ENCODE measurements at places on chromosomes 7 and 10. TPM values are rescaled to one million over a fixed set of nuclear protein-coding genes. Genes with fewer than 3 reads are reported as not detected.

TMEM213 gene
- not detected for total RNA-seq

ATP5MK gene
- total RNA-seq, result 556 TPM

DNA sequence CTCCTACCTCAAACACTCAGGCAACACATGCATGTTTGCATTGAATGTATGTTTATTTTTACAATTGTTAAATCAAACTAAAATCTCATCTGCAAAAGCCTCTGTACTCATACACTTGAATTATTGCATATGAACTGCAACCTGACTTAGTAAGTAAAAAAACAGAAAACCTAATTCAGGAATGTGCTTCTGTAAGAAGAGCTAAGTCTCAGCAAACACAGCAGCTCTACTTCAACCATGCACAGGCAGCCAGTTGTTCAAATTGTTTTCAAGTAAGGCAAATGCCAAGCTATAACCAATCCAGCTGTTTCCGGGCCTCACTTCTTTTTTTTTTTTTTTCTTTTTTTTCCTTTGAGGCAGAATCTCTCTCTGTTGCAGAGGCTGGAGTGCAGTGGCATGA is 93.5 kb upstream of the MALRD1 start:
- DNase-seq, result no peak

DNA sequence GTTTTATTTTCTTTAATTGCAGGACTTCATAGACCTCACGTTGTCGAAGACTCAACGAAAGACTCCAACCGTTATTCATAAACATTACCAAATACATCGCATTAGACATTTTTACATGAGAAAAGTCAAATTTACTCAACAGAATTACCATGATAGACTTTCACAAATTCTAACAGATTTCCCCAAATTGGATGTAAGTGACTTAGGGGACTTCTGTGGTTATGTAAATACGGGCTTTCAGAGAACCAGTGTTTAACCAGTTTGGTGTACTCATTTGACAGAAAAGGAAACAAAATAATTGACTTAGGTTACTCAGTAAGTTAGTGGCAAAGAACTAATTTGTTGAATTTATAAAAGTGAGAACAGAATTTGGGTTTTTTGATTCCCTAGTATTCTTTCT is 4.2 kb downstream of the GTPBP4 start:
- DNase-seq, result no peak

- DNase-seq, result no peak
Measured at GRCh38 chr7:12927635-12928434, 240.4 kb downstream of the ARL4A start.

DNA sequence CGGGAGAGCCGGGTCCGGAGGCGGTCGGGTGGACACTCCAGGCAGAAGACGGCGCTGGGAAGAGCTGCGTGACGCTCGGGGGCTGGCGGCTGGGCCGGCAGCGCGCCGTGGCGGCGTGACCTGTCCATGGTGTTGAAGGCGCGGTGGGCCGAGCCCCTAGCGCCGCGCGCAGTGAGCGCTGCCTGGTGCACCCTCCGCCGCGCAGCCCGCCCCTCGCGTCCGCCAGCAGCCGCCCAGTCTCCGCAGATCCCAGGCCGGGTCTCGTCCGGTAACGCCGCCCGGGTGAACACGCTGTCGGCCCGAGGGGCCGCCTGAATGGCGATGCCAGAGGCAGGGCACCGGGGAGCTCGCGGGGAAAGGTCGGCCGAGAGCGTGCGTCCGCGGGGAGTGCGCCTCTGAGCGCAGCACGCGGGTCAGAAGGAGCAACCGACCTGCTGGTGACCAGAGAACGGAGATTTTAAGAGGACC is 657 bp upstream of the TMEM178B start:
- DNase-seq, result no peak

DNA sequence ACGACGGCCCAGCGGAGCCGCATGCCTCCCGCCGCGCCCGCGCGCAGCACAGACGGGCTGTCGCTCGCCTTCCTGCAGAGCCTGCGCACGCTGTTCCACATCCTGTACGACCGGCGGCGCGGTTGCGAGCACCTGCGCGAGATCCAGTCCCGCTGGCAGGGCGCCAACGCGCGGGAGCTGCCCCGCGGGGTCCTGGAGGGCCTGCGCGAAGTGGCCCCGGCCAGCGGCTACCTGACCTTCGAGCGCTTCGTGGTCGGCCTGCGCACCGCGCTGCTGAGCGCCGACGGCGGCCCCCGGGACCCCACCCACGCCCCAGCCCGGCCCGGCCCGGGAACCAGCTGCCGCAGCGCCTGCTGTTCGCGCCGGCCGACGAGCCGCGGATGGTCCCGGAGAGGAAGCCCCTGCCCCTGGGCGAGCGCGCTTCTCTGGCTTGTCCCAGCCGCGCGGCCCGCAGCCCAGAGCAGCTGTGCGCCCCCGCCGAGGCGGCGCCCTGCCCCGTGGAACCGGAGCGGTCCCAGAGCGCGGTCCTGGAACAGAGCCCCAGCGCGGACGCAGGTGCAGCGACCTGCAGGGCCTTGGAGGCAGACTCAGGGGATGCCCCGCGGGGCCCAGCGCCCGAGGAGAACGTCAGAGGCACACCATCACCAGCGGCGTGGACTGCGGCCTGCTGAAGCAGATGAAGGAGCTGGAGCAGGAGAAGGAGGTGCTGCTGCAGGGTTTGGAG is 25.3 kb upstream of the ZNF716 start:
- DNase-seq, result no peak

DNA sequence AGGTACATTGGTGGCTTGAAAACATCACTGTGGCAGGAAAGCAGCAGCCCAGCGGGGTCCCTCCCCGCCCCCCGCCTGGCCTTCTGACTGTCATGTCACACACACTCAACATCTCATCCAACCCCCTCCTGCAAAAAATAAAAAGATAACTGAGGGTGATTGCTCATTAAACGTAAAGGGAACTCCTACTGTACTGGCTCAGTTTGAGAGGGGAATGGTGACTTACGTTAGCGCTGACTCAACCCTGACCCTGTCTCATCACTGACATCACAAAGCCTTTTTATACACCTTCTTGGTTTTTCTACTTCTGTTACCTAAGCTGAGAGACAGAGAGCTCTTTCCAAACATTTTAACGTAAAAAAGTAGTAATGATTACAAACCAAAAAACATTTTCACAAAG is 48.8 kb downstream of the ADARB2 start:
- DNase-seq, result no peak

DNA sequence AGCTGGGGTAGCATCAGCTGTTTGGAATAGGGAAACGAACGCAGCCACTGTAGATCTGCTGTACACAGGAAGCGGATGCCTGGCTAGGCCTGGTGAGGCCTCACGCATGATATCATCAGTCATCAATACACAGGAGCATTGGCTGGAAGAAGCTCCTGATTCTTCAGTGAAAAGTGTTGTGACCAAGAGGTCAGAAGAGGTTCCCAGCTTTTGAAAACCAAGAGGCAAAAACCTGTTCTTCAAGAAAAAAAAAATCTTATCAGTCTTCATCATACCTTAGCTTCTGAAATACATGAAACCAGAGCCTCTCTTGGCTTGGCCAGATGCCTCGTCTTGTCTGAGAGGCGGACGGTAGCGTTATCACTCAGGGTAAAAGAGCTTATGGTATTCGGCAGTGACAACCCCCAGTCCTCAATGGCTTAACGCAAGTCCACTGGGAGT is 139.3 kb upstream of the TCF7L2 start:
- DNase-seq, result no peak

DNA sequence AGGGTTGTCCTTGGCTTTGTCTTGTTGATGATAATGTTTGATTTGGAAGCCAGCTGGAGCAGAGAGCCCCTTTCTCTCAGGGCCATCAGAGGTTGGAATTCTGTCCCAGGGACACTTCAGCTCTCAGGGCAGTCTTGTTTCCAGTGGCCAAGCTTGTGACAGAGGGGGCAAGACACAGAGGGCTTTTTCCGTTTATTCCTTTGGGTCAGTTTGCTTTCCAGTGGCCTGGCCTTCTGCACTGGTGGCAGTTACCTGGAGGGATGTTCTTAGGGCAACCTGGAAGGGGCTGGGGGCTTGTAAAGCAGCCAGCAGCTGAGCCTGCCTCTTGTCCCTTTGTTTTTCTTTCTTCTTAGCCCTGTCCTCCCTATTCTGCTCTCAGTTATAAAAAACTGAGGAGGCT is 62.7 kb downstream of the MTURN start:
- no peak for DNase-seq

DNA sequence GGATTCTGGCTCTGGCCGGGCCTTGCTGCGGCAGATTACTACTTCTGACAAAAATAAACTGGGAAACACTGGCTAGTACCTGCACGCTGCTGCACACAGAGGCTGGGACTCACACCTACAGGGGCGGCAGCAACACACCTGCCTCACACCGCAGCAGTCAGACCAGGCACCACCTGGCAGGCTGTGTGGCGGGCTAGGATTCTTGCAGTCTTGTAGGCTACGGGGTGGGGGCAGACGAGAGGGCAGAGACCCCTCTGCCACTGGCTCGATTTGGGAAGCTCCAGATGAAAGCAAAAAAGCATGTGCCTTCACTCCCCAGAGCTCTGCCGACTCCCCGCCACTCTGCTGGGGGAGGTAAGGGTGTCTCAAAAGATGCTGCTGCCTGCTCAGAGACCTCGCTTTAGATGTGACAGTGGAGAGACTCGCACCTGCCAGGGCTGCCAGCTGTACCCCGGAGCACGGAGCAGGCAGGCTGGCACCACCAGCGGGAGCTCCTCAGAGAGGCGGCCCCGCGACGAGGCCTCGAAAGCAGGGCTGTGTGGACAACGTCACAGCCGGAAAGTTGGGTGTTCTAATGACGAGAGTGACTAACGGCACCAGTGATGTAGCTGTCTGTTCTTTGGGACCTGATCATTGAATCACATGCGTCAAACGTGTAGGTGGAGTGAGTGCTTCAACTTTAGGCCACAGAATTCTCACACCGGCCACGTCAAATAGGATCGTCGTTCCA is 250.5 kb downstream of the ZMYND11 start:
- no peak for DNase-seq

DNA sequence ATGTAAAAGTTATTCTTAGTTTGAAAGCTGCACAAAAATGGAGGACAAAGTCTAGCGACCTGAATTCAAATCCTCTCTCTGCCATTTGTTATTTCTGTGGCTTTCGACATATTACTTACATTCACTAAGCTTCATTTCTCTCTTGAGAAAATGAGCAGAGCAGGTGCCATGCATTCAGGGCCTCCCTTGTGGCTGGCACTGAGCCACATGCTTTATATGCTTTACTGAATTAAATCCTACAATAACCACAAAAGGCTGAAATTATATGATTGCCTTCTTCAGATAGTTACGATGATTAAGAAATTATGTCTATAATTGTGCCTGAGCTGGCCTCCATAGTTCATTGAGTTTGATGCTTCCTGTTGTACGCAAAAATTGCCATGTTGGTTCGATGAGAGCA is 98.7 kb downstream of the NPSR1 start:
- DNase-seq, result no peak

SLC26A3 gene
- total RNA-seq, result 0.54 TPM

DNA sequence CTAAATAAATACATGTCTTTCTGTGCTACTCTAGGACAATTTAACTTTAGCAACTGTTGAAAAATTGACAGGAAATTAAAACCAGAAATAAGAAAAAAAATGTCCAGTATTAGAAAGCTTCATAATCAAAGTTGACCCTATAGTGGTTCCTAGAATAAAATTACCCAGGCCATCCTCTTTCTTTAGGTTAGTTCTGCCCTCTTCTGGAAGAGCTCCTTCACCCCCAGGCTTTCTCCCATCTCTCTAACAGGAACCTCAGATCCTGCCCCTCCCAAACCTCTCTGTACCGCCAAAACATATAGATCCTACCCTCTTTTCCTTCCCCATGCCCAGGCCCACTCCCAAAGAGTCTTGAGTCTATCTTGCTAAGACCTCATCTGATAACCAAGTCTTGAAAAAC is 159.4 kb upstream of the CDK1 start:
- no peak for DNase-seq

MNX1 gene
- 7.7 TPM for total RNA-seq

ADGRA1 gene
- not detected for total RNA-seq

TLX1 gene
- not detected for total RNA-seq
